Lower lobe of right lung (tissue), 2 donors: ENCODE measurements at places on chromosomes 1 and 21.

DNA sequence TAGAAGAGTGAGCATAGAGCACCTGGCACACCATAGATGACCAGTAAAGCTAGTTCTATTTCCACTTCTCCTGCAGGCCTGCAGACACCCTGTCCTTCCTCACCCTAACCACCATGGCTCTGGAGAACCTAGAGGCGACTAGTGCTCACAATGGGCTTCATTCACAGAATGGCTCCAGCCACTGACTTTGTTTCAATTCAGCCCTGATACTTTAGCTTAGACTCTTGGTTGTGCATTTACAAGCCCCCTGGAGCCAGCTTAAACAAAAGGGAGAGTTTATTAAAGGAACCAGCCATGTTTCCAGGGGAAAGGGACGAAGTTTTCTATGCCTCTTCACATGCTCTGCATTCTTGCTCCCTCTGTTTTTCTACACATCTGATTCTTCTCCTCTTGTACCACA lies 123.7 kb downstream of the NAV1 start:
- H3K4me3 ChIP-seq, result no peak overlapping the region
- no peak for DNase-seq
- no peak overlapping the region for H3K27ac ChIP-seq
- no peaks in the 10 kb centered on the region for H3K4me1 ChIP-seq
- no peaks in the 10 kb centered on the region for H3K27me3 ChIP-seq

DNA sequence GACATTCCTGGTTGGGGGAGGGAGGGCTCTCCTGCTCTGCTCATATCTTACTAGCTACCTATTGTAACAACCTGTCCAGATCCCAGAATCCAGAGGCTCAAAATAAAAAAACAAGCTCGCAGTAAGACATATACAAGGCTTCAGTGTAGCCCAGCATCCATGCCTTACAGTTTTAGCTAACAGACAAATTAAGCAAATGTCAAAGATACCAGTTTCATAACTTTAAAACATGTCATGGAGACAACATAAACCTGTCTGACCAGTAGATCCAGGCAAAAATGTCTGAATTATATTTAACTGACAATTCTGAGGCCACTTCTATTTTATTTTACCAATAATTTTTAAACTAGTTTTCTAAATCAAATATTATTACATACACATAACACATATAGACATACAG lies 167.7 kb upstream of the TNR start:
- no peak overlapping the region for H3K27ac ChIP-seq
- H3K4me3 ChIP-seq, result no peak overlapping the region
- H3K4me1 ChIP-seq, result no peaks in the 10 kb centered on the region
- H3K36me3 ChIP-seq, result no peaks in the 10 kb centered on the region
- DNase-seq, result no peak

DNA sequence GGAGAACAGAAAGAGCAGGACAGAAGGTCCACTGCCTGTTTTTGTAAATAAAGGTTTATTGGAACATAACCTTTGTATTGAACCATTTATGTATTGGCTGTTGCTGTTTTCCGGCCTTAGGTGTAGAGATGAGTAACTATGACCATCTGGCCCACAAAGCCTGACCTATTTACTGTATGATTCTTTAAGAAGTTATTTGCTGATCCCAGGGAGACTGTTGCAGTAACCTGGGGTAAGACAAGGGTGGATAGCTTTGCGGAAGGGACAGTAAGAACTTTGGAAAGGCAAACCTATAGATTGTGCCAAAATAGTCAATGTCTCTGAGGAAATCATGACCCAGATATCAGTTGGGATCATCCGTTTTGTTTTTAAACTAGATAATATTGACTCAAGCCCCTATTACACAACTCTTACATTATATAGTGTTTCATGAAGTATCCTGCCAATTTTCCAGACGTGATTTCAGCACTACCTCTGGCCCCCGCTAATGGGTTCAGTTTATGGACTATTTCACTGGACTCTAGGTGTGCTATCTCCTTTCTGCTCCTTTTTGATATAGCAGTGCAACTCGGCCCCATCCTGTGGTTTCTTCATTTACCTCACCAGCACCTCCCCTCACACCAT lies 20.8 kb upstream of the TLCD4 start:
- H3K27ac ChIP-seq, result no peak overlapping the region
- H3K4me3 ChIP-seq, result no peak overlapping the region
- H3K36me3 ChIP-seq, result no peaks in the 10 kb centered on the region
- DNase-seq, result no peak

DNA sequence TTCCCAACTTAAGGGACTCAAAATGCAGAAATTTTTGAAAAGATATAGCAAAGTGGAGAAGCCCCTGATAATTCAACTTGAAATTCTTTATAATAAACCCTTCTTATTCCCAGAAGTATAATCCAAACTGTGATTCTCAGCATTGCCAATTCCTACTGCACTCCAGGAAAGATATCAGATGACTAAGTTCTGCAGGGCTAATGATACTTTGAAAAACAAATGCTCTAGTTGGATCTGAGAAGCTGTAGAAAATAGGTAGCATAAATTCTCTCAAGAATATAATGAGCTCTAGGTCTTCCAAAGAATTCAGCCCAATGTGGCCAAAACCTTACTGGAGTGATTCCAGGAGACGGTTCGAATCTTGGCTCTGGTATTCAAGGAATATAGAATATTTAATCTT lies 294.0 kb upstream of the PTBP2 start:
- no peaks in the 10 kb centered on the region for H3K36me3 ChIP-seq
- DNase-seq, result no peak
- no peak overlapping the region for H3K4me3 ChIP-seq
- no peaks in the 10 kb centered on the region for H3K27me3 ChIP-seq

DNA sequence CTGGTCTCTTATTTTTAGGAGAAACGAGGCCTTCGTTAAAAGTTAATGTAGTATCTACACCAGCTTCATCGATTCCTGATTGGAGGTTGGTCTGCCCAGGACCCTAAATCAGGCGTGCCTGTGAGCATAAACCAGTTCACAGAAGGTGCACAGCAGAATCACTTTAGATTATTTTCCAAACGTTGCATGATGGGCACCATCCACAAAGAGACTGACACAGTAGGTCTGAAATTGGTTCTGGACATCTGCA lies 256 bp upstream of the TARBP1 start:
- no peaks in the 10 kb centered on the region for H3K36me3 ChIP-seq
- peak overlapping the region; percentile 85 for H3K4me3 ChIP-seq
- peaks cover 19% of the 10 kb centered on the region for H3K4me1 ChIP-seq
- peak overlapping the region; percentile 91 for H3K27ac ChIP-seq
- no peak for DNase-seq
- H3K27me3 ChIP-seq, result no peaks in the 10 kb centered on the region

- no peaks in the 10 kb centered on the region for H3K36me3 ChIP-seq
- no peak overlapping the region for H3K27ac ChIP-seq
- no peak for DNase-seq
- H3K4me3 ChIP-seq, result no peak overlapping the region
Measured at GRCh38 chr1:226310637-226311195, 1.8 kb upstream of the LIN9 start.

DNA sequence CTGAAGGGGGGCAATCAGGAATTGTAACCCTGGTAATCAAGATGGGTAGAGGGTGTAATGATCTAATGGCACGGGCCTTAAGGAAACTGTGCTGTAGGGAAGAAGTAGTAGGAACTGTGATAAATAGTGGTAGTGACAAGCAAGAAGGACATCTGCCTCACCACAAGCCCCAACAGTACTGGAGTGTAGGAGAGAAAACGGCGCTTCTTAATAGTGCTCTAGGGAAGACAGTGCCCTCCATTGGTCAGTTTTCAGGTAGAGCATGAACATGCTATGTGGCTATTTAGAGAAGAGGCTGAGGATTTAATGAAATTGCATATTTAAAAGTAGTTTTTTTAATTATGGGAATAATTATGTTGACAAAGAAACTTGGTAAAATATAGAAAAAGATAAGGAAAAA lies 32.2 kb downstream of the SLC30A7 start:
- H3K4me3 ChIP-seq, result no peak overlapping the region
- peaks cover 5% of the 10 kb centered on the region for H3K4me1 ChIP-seq
- peaks cover 26% of the 10 kb centered on the region for H3K36me3 ChIP-seq
- no peak overlapping the region for H3K27ac ChIP-seq

DNA sequence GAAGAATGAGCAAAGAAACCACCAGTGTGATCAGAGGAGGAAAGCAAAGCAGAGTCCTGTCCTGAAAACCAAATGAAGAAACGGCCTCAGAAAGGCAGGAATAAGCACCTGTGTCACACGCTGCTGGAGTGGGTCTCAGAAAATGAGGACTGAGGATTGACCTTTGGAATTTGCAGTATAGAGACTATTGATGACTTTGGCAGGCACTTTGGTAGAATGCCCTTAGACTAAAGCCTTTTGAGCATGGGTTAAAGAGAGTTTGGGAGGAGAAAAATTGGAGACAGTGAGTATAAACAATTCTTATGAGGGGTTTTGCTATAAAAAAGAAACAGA lies 43.2 kb downstream of the HENMT1 start:
- no peaks in the 10 kb centered on the region for H3K27me3 ChIP-seq
- no peak overlapping the region for H3K4me3 ChIP-seq
- H3K36me3 ChIP-seq, result peaks cover 4% of the 10 kb centered on the region
- no peak for DNase-seq
- H3K4me1 ChIP-seq, result no peaks in the 10 kb centered on the region
- H3K27ac ChIP-seq, result no peak overlapping the region

DNA sequence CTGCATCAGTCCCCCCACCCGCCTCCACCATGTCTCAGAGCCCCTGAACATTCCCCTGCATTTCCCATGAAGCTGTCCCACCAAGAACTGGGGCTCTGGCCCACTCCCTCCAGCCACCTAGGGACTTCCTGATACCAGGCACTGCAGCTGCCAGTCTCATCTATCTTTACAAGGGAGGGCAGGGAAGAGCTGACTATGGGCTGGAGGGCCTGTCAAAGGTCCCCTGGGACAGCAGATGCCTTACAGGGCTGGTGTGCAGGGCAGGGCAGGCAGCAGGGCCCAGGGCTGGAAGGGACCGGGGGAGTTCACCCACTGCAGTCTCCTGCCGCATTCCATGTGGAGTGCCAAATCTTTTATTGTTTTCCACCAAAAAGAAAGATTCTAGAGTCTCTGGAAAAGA lies 17.6 kb downstream of the SHISA4 start:
- no peaks in the 10 kb centered on the region for H3K4me1 ChIP-seq
- H3K27ac ChIP-seq, result no peak overlapping the region
- no peaks in the 10 kb centered on the region for H3K36me3 ChIP-seq

DNA sequence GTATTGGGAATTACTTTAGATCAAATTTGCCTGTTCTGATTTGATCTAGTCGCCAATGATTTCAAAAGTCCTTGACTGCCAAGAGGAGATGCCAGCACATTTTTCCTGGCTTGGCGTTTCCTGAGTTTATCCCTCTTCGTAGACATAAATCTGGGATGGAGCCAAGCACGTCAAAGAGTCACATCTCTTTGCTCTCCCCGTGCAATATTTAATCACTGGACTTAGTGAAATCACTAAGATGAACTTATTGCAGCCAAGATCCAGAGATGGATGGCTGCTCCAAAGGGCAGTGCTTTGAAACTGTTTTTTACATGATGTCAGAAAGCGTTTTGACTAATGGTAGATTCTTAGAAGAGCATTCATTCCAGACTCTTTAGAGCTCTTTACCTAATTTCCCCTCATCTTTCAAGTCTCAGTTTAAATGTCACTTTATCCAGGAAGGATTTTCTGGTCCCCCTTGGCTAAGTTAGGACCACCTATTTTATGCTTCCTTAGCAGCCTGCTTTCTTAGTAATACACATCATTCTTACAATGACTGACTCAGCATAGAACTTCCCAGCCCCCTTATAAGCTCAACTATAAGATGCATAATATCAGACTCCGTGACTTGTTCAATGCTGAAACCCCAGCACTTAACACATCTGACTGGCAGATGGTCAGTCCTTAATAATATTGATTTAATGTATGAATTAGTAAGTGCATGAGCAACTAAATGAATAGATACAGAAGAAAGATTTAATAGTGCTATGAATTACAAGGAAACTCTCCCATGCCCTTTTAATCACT lies 94.4 kb upstream of the GREM2 start:
- H3K4me3 ChIP-seq, result no peak overlapping the region
- no peaks in the 10 kb centered on the region for H3K27me3 ChIP-seq
- no peaks in the 10 kb centered on the region for H3K36me3 ChIP-seq

GRCh38 chr1:85343612-85344255 lies 67.3 kb upstream of the BCL10 start:
- no peaks in the 10 kb centered on the region for H3K27me3 ChIP-seq
- H3K36me3 ChIP-seq, result no peaks in the 10 kb centered on the region
- no peak overlapping the region for H3K27ac ChIP-seq
- H3K4me1 ChIP-seq, result peaks cover 13% of the 10 kb centered on the region
- DNase-seq, result no peak

GRCh38 chr21:35256468-35256988 lies 207.4 kb upstream of the RUNX1 start:
- H3K36me3 ChIP-seq, result no peaks in the 10 kb centered on the region
- H3K4me3 ChIP-seq, result no peak overlapping the region
- peak; percentile 83 for DNase-seq
- H3K27ac ChIP-seq, result peak overlapping the region; percentile 42
- no peaks in the 10 kb centered on the region for H3K27me3 ChIP-seq

DNA sequence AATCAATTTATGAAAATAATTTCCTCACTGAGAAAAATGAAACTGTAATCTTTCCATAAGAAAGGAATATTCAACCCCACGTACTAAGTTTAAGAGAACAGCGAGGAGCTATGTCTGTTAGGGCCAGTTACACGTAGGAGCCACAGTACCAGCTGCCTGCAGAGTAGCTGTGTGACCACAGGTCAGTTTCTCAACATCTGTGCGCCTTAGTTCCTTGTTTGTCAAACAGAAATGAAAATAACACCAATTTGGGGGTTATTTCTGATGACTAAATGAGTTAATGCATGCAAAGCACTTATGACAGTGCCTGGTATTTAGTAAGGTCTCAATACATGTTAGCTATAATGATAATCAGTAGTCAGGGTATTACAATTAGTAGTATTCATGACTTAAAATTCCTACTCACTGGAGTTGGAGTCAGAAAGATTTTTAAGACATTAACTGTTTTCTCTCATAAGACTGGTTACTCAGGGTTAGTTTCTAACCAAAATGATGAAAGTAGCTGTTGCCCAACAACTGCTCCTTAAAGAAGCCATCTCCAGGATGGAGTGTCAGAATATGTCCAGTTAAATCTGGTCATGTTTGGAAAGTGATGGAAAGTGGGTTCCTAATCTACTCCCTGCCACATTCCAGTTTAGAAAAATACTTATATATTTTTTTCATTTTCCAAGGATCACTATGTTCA lies 85.8 kb upstream of the ZNF648 start:
- no peaks in the 10 kb centered on the region for H3K36me3 ChIP-seq
- H3K4me3 ChIP-seq, result no peak overlapping the region
- H3K27ac ChIP-seq, result peak overlapping the region; percentile 94
- peak; percentile 63 for DNase-seq
- H3K4me1 ChIP-seq, result peaks cover 51% of the 10 kb centered on the region

GRCh38 chr21:23690316-23690715 lies 1917.0 kb downstream of the MRPL39 start:
- no peak overlapping the region for H3K4me3 ChIP-seq
- no peaks in the 10 kb centered on the region for H3K27me3 ChIP-seq
- no peaks in the 10 kb centered on the region for H3K4me1 ChIP-seq
